Activated CD8-positive, alpha-beta memory T cell treated with anti-CD3 and anti-CD28 coated beads for 4 hours (primary cell): ENCODE measurements at places on chromosomes 6 and 20.
A peak's percentile ranks its signal among the peaks of the same experiment; 100 is the strongest.

- no peak for DNase-seq
Observed at GRCh38 chr6:24547243-24547642, 52.5 kb downstream of the ALDH5A1 start.

- DNase-seq: no peak
Observed at GRCh38 chr6:43630980-43631619, 2.0 kb upstream of the GTPBP2 start.

- DNase-seq: peak; percentile 13
Observed at GRCh38 chr6:169959136-169960002, 207.9 kb downstream of the ERMARD start.

DNA sequence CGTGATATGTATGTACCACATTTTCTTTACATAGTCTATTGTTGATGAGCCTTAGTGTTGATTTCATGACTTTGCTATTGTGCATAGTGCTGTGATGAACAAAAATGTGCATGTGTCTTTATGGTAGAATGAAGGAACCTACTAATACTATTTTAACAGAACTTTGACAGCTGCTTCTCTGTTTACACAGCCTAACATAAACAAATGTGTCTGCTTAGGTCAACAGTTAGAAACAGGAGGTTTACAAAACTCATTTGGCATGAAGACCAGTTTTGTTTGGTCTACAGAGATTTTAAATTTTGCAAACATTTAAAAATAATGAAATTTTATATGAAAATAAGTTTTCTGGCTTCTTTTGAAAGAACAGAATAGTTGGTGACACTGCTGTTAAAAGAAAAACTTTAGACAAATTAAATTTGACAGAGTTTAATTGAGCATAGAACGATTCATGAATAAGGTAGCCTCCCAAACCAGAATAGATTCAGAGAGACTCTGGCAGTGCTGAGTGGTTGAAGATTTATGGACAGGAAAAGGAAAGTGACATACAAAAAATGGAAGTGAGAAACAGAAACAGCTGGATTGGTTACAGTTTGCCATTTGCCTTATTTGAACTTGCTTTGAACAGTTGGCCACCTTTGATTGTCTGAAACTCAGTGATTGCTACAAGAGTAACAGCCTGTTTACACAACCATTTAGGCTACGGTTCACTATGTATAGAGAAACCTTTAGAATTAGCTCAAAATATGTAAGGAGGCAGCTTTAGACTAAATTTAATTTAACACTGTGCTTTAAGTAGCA, 715.8 kb upstream of the HS3ST5 start:
- no peak for DNase-seq

DNA sequence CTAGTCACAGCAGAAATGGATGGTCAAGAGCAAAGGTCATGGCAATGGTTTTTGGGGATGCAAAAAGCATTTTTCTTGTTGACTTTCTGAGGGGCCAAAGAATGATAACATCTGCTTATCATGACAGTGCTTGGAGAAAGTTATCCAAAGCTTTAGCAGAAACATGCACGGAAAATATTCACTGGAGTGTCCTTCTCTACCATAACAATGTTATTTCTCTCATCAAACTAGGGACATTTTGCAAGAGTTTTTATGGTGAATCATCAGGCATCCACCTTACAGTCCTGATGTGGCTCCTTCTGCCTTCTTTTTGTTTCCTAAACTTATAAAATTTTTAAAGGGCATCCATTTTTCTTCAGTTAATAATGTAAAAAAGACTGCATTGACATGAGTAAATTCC, 302.3 kb downstream of the HIVEP2 start:
- no peak for DNase-seq

- no peak for DNase-seq
Observed at GRCh38 chr6:3270258-3270657, 11.5 kb downstream of the PSMG4 start.

DNA sequence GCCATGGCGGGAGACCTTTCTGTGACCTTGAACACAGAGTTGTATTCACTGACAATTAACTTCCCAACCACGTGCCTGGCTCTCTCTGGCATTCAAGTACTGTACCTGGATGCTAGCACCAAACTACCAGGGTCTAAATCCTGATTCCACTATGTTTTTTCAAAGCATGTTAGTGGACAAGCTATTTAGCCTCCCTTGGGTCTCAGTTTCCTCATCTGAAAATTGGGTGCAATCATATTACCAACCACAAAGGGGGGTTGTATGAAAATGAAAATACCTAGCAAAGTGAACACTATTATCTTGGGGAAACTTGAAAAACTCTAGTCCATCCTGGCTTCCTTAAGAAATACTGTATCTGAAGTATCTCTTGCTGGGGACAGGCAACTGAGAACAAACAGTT, 308.7 kb upstream of the SGK1 start:
- no peak for DNase-seq

DNA sequence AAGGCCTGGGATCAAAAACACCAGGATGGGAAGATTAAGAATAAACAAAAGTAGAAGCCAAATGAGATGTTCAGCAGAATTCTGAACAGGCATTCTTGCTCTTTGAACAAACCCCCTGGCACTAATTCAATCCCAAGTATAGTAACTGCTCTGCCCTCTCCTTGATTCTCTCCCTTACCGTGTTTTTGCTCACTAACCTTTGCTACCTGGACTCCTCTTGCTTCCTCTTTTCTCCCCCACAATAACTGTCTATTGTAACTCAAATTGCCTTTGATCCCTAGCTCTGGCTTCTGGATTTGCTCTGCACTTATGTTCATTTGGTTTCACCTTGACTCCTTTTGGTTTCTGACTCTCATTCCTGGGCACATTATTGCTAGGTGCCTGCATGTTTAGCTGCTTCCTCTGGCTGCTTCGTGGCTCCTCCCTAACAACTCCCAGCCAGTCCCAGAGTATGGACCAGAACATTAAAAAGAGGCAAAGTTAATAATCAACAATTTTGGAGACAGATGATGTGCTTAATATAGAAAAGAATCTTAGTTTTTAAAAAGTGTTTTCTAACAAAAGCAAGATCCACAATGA, 65.4 kb upstream of the PHIP start:
- DNase-seq: no peak

GRCh38 chr20:40943591-40943990, 85.0 kb upstream of the TOP1 start:
- DNase-seq: no peak

DNA sequence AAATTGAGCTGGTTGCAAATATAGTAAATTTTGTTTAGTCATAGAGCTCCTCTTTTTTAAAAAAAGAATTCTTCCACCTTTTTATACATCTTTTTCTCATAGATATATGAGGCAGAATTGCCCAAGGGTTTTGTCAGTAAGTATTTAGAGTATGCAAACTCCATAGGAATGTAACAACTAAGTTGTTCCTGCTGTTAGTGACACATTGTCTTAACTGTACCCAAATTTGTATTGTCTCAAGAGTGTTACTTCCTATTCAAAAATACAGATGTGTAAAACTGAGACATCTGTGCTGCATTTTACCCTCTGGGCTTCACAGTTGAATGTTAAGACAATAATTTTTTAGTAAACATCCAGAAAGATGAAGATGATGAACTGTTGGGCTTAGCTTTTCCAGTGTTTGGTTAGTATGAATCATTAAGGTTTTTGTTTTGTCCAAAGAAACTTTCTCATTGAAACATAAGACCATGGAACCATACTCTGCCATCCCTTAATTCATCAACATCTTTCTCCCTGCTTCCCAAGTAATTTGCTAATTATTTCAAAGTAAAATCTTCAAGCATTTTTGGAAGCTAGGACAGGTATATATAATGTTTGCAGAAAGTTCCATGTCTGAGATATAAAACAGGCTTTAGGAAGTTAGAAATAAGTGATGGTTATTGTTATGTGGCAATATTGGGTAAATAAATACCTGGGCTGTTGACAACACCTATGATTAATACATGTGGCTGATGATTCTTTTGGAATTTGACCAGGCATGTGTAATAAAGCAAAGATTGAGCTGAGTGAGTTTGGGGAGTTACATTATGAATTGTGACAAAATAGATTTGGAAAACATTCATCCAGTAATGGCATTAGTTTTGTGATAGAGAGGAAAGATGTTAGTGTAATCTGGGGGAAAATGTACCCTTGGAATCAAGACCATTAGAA, 11.2 kb downstream of the OGFRL1 start:
- no peak for DNase-seq

DNA sequence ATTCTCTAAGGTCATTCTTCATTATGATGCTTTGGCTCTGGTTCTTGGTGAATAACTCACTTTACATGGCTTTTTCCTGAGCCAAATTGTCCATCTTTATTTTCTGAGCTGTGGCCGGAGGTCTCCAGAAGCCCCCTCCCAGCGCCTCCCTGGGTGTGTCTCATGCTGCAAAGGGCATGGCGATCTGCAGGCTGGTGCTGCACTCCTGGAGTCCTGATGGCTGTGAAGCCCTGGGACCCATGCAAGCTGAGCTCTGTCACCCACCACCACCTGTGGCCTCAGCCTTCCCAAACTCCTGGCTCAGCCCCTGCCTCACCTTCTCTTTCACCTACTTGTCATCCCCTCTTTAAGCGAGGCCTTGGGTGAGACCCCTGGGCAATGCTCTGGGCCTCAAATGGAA, 96.9 kb downstream of the CEBPB start:
- no peak for DNase-seq
